ENCODE measurements at places on chromosomes 12 and 14.

DNA sequence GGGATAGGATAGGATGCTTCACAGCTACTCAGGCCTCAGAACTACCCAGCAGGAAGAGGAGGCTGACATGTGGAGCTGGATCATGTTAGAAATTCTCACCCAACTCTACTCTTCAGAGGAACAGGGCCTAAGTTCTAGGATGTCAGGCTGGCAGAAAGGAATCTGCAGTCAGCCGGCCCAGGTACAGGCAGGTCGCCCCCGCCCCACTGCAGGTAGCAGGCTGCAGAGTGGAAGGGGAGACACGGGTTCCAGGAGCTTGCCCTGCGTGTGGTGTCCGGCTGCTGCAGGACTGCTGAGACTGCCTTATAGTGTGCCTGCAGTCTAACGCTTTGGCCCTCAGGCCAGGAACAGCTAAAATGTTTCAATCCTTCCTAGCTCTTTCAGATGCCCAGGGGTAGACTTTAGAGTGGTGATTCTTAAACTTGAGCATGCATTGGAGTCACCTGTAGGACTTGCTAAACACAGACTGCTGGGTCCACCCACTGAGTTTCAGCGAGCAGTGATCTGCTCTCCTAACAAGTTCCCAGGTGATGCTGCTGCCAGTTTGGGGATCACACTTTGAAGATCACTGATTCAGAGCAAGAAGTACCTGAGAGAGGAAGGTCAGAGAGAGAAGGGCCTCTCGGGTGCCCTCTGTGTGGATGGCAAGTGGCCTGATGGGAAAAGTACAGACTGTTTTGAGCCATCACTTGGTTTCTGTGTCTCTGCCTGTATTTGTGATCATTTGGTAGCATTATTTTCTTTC, 153.6 kb downstream of the PPM1H start:
- DNase-seq: no peak

- DNase-seq: no peak
Measured at GRCh38 chr14:28673056-28673455, 93.5 kb upstream of the FOXG1 start.

- DNase-seq: no peak
Measured at GRCh38 chr12:109818905-109819500, 14.2 kb downstream of the TRPV4 start.

GRCh38 chr12:63079791-63080502, 71.1 kb downstream of the AVPR1A start:
- no peak for DNase-seq

- no peak for DNase-seq
Measured at GRCh38 chr14:94046696-94047250, 20.6 kb downstream of the OTUB2 start.

DNA sequence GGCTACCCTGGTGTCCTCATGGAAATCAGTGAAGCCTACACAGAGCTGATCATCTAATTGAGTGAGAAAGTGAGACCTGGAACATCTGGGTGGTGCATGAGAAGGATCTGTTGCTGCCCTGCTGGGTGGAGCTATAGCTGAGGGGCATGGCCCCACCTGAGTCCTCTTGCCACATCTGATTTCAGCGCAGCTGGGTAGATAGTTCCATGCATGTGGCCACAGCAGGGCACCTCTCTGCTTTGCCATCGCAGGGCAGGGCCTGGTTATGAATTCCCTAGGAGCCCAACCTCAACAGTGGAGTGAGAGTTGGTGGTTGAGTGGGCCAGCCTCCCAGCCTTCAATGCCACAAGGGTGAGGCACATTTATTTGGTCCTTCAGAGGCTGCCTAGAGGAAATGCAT, 407.8 kb downstream of the BCL11B start:
- DNase-seq: no peak

DNA sequence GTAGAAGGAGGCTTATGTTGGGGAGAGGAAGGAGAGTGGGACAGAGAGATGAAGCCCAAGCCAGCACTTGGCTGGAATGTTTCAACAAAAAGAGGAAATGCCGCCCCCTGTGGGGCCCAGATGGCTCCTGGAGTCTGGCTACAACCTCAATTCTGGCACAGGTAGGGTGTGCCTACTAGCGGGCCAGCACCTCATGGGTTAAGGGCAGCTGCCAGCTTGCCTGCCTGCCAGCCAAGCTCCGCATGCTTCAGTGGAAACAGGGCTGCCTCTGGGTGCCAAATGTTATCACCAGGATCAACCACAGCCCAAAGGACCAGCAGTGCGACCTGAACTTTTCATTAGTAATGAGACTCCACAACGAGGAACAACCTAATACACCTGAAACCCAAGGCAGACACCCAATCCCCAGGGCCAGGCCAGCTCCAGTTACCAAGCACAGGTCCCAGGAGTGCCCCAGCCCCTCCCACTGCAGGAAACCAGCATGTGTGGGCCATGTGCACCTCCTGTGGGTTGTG, 11.3 kb downstream of the RAB15 start:
- no peak for DNase-seq

DNA sequence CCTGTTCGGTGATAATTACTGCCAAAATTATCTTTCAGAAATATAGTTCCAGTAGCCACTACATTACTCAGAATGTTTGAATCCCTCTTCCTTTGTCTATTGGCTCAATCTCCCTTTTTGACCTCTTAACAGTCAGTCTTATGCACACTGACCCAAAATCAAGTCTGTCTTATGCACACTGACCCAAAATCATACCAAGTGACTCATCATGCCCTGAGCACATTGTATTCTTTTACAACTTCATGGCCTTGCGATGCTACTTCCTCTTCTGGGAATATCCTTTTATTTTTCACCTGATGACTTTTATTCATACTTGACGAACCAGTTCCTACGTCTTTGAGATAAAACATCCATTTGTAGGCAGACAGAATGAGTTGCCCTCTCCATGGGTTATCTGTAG, 182.3 kb downstream of the NPAS3 start:
- no peak for DNase-seq

DNA sequence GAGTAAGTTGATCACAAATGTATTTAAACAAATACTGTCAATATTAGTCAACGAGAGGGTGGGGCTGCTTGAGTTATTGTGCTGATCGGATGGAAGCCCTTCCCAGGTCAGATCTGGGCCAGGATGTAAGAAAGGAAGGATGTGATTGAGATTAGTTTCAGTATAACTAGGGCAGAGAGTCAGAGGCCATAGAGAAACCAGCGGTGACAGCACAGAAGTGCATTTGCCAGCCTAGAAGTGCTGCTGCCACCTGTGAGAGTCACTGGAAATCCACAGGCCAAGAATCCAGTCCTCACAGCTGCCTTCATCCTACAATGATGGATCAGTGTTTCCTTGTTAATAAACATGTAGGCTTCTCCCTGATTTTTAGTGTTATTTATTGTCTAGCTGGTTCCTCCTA, 9.8 kb upstream of the FERMT2 start:
- no peak for DNase-seq

GRCh38 chr14:105155681-105156413, 12.7 kb downstream of the JAG2 start:
- no peak for DNase-seq

DNA sequence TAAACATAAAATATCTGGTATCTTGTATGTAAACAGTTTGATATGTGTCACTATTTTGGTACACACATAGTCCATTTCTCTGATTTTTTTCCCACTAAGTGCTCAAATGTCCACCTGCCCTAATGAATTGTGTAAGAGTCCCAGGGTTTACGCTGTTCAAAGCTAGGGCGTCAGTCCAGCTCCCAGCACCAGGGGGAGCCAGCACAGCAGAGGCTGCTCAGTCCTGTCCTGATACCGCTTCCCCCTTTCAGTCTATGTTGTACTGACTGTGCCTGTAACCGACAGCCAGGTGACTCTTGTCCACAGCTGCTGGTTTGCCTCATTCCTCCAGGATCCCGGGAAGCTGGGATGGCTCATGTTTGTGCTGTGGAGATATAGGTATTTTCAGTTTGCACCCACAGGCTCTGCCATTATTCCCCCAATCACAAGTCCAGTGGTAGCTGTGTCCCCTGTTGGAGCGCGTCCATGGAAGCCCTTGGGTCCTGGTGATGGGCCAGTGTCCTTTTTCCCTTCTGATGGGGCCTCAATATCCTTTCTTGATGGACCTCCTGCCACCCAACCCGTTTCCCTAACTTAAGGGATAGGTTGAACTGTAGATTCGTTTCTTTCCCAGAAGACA, 242.0 kb downstream of the NEDD1 start:
- DNase-seq: peak; percentile 25

DNA sequence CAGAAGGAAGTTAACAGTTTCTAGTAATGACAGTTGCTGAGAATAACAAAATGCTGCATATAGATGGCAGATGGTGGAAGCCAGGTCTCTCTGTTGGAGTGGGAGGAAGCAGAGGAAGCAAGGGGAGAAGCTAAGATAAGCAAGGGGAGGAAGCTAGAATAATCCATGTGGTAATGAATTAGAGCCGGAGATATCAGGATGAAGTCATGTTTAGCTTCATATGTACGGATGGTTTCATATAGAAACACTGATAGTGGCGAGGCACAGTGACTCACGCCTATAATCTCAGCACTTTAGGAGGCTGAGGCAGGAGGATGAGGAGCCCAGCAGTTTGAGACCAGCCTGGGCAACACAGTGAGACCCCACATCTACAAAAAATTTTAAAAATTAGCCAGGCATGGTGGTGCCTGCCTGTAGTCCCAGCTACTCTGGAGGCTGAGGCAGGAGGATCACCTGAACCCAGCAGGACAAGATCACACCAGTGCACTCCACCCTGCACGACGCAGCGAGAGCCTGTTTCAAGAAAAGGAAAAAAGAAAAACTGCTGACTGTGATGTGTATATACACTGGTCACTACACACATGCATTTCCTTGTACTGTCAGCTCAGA, 49.2 kb downstream of the ANAPC7 start:
- DNase-seq: no peak

GRCh38 chr12:54571193-54572188, 17.0 kb downstream of the PPP1R1A start:
- DNase-seq: no peak

- DNase-seq: no peak
Measured at GRCh38 chr12:124160097-124160756, 134.7 kb upstream of the RFLNA start.

- DNase-seq: no peak
Measured at GRCh38 chr14:71698673-71699072, 233.6 kb upstream of the RGS6 start.

- no peak for DNase-seq
Measured at GRCh38 chr12:1819571-1819970, 794 bp upstream of the LRTM2 start.

DNA sequence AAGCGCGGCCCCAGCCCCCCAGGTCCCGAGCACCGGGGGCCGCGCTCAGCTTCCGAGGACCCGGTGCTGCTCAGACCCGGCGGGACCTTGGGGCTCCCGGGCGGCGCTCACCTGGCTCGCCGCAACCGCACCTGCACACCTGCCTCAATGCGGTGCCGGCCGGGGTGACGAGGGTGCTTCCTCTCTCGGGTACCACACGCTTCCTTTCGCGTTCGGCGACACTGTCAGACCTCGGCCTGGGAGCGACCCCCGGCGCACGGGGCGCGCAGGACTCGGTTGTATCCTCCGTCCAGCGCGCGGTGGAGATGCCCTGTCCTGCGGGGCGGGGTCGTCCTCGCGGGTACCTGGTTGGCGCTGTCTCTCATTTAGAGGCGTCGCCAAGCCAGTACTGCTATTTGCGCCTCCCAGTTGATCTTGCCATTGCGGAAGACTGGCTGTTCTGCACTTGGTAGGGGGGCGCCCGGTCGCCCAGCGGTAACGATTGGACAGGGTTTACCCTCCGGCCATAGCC, 718 bp downstream of the PACS2 start:
- peak; percentile 41 for DNase-seq

- DNase-seq: no peak
Measured at GRCh38 chr14:32427726-32428528, 98.8 kb downstream of the AKAP6 start.

DNA sequence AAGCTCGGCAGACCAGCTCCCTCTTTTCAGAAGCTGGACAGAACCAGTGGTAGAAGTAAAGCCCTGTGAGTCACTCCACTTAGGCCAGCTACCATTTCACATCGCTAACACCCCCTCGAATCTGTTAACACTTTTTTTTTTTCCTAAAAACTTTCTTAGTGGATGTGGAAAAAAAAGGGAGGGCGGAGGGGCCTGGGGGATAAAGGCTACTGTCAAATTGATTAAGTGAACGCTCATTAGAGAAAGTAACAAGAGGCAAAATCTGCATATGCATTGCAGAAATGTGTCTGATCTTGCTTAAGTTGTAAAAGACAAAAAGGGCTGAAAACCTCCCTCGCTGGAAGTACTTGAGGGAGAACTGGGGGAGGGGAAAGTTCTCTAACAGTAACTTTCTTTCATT, 86.6 kb upstream of the OTX2 start:
- DNase-seq: no peak

Measured in GM19239 (cell line).